NCI-H2081 (cell line): ENCODE measurements at places on chromosomes 7 and 10.

DNA sequence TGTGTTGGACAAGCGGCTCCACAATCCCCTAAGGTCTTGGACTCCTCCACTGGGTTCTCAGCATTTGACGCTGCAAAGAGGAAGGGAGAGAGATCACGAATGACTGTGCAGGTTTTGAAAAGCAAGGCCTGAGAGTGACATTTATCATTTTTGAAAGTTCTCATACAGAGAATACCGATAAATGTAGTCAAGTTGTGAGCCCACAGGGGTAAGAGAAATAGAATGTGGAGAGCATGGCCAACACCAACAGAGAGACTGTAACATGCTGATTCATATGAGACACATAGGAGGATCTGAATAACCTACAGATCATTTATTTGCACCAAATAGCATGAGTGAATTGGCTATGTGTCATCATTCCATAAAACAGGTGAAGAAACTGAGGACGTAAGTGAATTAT lies 230.5 kb upstream of the MBL2 start:
- no peak for DNase-seq

GRCh38 chr10:121373411-121373810 lies 224.8 kb downstream of the FGFR2 start:
- no peak for DNase-seq

GRCh38 chr7:128831178-128831993 lies 1.2 kb downstream of the FLNC start:
- DNase-seq, result no peak

GRCh38 chr7:98119256-98119918 lies 12.7 kb downstream of the LMTK2 start:
- DNase-seq, result peak; percentile 55

DNA sequence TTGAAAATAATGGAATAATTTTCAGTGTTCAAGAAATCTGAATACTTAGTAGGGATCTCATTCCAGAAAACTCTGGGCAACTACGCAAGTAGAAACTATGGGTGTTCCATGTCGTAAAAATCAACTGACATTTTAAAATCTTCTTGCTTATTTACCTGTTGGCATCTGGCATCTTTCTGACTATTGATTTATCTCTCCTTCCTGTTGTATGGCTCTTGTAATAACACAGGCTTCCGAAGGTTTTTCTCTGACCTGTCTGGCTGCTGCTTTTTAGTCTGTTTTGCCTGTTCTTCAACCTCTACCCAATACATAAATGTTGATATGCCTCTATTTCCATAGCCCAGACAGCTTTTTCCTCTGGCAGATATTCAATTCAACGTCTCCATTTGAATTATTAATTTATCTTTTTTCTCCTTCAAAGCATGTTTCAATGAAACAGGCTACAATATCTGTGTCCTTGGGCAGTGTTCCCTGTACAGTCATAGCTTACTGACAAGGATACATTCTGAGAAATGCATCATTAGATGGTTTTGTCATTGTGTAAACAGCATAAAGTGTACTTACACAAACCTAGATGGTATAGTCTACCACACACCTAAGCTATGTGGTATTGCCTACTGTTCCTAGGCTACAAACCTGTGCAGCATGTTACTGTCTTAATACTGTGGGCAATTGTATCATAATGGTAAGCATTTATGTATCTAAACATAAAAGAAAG lies 105.9 kb upstream of the ETV1 start:
- DNase-seq, result no peak

GRCh38 chr10:62268027-62268398 lies 631 bp downstream of the RTKN2 start:
- no peak for DNase-seq

DNA sequence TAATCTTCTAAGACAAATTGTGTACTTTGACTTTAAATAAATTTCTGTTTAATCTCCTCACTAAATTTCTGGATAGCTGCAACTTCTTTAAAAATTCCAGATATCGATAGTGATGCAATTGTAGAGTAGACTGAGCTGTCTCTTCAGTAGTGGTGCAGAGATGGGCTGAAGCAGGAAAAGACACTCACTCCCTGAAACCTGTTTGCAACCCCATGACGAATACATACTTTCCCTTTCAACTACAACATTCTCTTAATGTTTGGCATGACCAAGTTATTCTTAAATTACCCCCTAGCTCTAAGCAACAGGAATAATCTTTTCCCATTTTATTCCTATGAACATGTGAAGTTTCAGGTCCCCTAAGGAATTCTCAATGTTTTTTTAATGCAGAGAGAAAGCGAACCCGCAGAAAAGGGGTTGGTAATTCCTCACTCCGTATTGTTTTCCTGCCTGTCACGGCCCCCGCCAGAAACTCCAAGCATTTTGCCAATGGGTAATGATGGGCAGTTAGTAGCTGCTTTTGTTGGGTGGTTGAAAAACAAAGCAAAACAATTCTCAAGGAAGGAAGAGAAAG lies 1.3 kb downstream of the THSD7A start:
- no peak for DNase-seq

GRCh38 chr7:65441010-65441409 lies 67.4 kb downstream of the ZNF92 start:
- no peak for DNase-seq

GRCh38 chr7:101174322-101174854 lies 5.7 kb downstream of the NAT16 start:
- no peak for DNase-seq

- DNase-seq, result no peak
Observed at GRCh38 chr10:31030800-31031199, 865 bp downstream of the ZNF438 start.

DNA sequence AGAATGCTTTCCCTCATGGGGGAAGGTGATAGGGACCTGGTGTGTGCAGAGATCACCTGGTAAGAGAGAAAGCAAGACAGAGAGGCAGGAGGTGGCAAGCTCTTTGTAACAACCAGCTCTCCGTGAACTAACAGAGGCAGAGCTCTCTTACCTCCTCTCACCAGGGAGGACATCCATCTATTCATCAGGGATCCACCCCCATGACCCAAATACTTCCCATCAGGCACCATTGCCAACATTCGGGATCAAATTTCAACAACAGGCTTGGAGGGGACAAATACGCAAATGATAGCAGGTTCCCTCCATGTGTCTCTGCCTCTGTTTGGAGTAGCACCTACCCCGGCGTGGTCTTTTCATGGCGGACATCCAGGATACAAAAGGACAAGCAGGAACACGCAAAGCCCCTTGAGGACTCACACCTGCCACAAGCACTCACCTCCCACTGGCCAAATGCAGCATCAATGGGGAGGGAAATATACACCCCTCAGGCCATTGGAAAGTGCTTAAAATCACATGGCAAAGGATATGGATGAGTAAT lies 431.2 kb upstream of the AUTS2 start:
- DNase-seq, result peak; percentile 81

DNA sequence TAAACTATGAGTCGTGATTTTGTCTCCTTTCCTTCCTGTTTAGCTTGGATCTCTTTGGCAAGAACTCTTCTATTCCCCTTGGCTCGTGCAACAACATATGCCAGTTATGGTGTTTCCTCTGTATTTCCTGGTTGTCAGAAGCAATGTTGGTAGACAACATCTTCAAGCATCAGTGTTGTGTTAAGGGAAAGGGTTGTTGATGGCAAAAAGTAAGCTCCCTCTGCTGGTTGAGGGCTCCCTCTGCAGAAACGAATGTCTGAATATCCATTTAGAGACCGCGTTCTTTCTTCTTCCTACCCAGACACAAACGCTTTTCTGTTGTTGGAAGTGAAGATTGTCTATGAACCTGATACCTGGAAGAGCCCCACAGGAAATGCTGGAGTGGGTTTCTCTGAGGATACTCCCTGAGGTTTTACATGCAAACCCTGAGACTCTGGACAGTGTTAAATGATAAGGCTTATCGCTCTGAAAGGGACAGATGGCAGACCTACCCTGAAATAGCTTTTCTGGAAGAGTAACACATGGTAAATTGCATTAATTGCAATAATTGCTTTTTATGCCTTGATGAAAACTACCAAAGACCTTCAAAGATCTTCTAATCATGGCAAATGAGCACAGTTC lies 23.5 kb upstream of the C1QL3 start:
- peak; percentile 26 for DNase-seq

DNA sequence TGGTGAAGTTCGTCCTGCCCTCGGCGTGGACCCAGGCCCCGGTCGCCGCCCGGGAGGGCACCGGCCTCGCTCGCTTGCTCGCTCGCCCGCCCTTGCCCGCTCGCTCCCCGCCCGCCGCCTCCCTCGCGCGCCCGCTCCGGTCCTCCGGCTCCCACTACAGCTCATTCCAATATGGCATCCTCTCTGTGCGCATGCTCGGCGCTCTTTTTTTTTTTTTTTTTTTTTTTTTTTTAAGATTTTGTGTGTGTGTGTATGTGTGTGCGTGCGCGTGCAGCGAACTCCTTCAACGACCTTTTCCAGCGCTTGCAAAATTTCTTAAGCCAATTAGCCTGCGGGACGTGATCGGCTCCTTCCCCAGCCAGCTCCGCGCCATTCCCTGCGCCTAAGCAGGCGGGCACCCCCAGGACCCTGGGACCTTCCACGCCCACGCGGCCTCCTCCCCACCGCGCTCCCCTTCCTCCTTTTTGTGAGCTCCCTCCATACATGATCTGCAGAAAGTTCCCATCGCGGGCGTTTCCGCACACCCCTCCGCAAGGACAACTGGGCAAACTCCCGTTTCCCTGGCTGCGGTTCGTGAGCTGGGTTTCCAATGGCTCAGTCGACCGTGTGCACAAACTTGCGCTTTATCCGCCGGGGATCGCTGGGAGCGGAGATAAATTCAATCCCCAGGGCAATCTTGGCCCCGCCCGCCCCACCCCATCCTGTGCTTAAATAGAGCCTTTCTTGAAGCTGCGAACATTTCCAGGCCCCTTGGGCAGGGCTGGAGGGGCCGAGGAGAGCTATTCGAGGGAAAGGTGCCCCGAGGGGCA lies at the start of gene SFMBT2:
Gene SFMBT2, minus strand, starts transcription at position 173 of the 809 bp plus-strand sequence. CDS start 29,136 bp downstream, outside the sequence.
- peak; percentile 43 for DNase-seq

- DNase-seq, result no peak
Observed at GRCh38 chr10:124224331-124225028, 131.1 kb upstream of the CHST15 start.

- no peak for DNase-seq
Observed at GRCh38 chr7:48094861-48095293, 5.8 kb downstream of the UPP1 start.

GRCh38 chr7:54961391-54961790 lies 57.4 kb upstream of the EGFR start:
- no peak for DNase-seq

GRCh38 chr10:120819366-120819765 lies 31.8 kb upstream of the WDR11 start:
- DNase-seq, result no peak

DNA sequence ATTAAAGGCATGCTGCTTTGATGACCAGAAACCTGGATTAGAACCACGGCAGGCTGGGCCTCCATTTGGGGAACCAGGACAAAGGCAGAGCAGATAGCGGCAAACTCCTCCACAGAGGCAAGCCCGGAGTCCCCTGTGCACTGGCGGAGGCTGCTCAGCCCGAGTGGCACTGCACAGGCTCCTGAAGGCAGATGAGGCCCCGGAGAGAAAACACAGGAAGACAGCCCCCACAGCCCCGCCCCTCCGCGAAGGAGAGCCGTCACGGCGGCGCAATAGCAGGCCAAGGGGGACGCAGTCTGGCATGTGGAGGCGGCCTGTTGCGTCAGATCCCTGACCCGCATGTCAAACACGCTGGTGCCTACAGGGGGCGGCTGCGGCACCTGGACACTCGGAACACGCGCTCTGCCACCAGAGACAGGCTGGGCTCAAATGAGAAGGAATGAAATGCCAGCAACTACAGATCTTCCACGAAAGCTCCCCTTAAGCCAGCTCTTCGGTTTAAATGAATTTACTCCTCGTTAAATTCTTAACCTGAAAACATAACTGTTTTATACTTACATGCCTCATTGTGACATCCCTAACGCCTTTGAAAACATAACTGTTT lies 128.5 kb downstream of the MAD1L1 start:
- no peak for DNase-seq

DNA sequence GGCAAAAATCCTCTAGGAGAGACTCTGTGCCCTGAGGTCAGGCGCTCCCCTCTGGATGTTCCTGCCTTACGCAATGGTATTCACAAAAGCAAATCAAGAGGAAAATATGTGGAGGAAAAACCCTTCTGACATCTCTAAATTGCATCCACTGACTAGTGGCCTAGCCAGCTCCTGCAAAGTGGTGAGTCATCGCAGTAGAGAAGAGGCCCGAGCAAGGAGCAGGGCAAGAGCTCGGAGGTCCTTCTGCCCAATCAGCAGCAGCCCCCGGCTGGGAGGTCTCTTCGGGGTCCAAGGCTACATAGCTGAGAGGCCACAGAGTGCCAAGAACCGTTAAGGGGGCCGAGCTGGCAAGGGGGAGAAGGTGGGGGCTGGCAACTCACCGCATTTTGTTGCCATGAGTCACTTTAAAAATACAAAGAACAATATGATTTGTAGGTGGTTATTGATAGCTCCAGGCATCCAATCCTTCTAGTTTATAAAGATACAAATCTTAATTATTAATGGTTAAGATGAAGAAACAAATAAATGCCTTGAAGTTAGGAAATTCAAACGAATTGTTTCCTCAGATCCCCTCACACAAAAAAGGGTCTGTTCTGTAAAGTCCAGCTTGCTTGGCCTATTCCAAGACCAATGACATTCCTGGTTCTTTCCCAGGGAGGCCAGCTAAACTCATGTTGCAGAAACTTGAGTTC lies 161.6 kb downstream of the PKD1L1 start:
- DNase-seq, result no peak

- peak; percentile 50 for DNase-seq
Observed at GRCh38 chr7:519484-520390, at the start of gene PDGFA. PDGFA (minus strand) TSS chr7:519846; CDS start chr7:519001, 845 bp downstream.

DNA sequence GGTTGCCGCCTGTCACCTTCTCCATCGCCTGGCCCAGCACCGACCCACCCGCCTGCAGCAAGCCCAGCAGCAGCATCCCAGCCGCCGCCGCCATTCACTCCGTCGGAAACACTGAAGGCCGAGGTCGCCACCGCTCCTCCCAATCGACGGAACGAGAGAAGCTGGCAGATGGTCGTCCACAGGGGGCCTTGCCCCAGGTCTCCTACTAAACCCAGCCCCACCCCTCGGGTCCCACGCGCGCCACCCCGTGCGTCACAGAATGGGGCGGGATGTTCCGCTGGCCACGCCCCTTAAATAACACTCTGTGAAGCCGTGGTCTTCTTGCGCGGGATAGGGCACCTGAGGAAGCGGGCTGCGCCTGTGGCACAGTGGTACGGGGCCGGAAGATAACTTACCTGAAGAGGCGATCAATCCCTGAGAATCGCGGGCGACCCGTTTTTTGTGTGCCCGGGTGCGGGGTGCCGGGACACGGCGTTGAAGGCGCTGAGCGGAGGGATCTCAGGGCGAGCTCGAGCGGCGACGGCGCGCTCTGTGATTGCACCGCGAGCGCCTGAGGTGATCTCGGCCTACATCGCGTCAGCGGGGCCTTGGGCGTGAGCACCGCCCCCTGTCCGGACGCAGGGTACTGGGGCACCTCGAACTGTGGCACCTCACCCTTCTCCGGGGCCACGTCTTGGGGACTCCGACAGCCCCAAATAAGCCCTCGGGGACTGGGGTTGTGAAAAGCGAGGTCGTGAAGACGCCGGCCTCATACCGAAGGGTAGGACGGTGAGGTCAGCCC lies at the start of gene CYP51A1:
Gene CYP51A1, minus strand, starts transcription at position 207 of the 781 bp plus-strand sequence. Its CDS starts 113 bp downstream, at position 94.
- peak; percentile 97 for DNase-seq

GRCh38 chr7:101250324-101250723 lies 5.4 kb upstream of the FIS1 start:
- DNase-seq, result no peak
